Calu3 (cell line): ENCODE measurements at places on chromosomes 4 and X.

GRCh38 chr4:22877486-22878052 lies 184.8 kb downstream of the GBA3 start:
- no peak for DNase-seq

- no peak for DNase-seq
Measured at GRCh38 chr4:73653695-73654106, 33.5 kb upstream of the RASSF6 start.

GRCh38 chrX:121298499-121298898 lies 251.1 kb downstream of the GLUD2 start:
- DNase-seq: no peak

DNA sequence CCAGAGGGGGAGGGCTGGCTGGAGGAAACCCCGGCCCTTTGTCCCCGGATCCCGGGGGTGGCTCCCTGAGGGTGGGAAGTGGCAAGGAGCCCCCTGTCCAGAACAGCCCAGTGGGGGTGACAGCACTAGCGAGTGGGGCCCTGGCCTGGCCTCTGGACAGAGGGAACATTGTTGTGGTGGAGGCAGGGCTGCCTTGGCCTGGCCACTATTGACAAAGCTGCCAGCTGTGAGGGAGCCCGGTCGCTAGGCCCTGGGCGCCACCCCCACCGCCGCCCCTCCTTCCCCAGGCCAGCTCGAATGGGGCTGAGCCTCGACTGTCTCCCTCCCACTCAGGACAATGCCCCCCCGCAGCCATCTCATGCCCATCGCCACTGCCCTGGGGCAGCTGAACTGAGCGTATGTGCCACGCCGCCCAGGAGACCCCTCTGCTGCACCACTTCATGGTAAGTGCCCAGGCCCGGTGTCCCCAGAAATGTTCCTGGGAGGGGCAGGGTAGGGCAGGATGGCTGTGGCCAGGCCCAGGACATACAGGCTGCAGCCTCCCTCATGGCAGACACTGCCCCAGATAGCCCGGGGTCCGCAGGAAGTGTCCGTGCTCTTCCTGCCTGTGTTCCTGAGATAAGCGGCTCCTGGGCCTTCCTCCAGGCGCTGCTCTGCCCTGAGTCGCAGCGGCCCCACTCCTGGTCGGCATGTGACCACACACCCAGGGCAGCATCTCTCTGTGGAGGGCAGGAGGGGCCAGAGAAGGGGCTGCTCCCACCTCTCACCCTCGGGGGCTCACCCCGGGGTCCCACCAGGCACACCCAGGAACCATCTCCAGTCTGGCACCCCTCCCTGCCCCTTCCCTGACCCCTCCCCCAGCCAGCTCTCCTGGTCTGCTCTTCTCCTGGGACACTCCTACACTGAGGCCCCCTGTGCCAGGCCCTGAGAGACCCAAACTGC lies 1.4 kb downstream of the PLXNB3 start:
- DNase-seq: peak; percentile 30

DNA sequence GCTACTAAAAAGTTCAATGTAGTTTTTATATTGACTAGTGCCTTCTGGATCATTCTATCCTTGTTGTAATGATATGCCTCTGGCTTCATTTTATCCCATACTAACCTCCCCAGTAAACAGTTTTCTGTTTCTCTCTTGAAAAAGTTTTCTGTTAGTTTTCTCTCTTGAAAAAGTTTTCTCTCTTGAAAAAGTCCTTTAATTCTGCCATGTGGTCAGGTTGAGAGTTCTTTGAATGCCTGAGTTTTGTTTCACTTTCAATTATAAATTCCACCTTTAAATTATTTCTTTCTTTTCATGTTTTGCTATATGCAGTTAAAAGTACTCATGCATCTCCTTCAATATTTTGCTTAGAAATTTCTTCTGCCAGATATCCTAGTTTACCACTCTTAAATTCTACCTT lies 1139.6 kb downstream of the STPG2 start:
- no peak for DNase-seq

DNA sequence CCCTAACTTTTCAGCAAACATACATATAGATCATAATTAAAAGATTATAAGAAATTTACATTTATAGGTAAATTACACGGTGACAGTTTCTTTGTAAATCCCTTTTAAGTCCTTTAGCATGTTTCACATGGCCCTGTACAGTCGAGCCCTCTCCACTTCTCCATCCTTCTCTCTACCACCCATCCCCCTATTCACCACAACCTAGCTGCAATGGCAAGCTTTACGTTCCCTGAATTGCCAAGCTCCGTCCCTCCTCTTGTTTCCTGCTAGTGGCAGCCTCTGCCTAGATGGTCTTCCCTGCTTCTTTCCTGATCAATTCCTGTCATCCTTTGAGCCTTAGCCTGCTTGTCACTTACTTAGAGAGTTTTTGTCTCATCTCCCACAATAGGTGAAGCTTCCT lies 116.2 kb downstream of the TMA16 start:
- no peak for DNase-seq

GRCh38 chr4:98662626-98663225 lies 4.3 kb upstream of the TSPAN5 start:
- no peak for DNase-seq

GRCh38 chr4:7985891-7986441 lies 46.3 kb upstream of the AFAP1 start:
- DNase-seq: no peak
